Kidney glomerular epithelial cell (primary cell): ENCODE measurements at places on chromosomes 13 and 19.

- DNase-seq, result no peak
Observed at GRCh38 chr13:28621449-28621848, 37.5 kb upstream of the POMP start.

GRCh38 chr13:32736648-32737047, 150.4 kb downstream of the PDS5B start:
- DNase-seq, result no peak

DNA sequence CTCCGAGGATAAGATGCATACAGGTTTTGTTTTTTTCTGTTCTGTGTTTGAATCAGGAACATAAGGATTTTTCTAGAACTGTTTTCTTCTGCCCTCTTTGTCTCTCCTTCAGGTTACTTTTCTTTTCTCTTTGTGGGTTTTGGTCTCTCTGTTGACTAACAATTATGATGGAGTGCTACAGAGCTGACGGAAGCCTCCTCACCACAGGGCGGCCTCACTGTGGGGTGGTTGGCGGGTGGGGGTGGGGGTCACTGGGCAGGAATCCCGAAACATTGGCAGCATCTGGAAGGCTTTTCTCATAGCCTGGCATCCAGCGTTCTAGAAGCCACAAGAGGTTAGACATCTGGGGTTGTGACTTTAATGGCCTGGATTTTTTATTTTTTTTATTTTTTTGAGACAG, 12.0 kb upstream of the MATK start:
- no peak for DNase-seq

- DNase-seq, result no peak
Observed at GRCh38 chr13:21060338-21061028, 903 bp downstream of the LATS2 start.

GRCh38 chr13:20969182-20969581, 66.6 kb upstream of the XPO4 start:
- peak; percentile 10 for DNase-seq

DNA sequence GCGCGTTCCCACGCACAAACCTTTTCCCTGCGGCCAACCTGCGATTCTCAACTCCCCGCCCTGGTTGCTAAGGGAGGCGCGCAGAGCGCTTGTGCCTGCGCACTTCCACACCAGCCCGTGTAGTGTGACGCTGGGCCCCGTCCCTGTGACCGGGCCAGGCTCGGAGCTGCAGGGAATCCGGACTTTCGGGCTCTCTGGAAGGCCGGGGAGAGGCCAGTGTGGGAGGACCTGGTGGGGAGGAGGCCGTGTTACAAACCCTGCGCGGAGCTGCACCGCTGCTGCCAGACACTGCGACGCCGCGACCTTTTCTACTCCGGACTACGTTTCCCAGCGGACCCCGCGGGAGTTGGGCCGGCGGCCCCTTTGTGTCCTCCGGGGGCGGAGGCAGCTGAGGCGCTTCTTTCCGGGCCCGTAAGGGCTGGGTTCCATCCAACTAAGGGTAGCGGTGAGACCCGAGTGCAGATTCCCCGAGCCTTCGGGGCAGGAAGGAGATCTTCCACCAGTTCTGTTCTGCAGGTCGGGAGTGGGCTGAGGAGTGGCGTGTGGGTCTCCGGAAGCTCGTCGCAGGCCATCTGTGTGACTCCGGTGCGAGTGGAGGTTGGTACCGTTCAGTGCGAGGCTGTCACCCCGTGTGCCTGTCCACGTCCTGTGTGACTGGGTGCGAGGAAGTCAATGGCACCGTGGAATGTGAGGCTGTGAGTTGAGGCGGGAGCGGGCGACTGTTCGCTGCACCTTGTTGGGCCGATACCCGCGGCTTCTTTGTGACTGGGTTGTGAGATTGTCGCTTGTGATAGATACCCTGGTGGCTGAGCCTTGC, at the start of gene ZNF570:
ZNF570 (plus strand) TSS at position 396 of the 817 bp plus-strand sequence. CDS start 999 bp downstream, outside the sequence.
- peak; percentile 75 for DNase-seq

GRCh38 chr19:51333836-51334460, 8.0 kb downstream of the VSIG10L start:
- DNase-seq, result no peak

DNA sequence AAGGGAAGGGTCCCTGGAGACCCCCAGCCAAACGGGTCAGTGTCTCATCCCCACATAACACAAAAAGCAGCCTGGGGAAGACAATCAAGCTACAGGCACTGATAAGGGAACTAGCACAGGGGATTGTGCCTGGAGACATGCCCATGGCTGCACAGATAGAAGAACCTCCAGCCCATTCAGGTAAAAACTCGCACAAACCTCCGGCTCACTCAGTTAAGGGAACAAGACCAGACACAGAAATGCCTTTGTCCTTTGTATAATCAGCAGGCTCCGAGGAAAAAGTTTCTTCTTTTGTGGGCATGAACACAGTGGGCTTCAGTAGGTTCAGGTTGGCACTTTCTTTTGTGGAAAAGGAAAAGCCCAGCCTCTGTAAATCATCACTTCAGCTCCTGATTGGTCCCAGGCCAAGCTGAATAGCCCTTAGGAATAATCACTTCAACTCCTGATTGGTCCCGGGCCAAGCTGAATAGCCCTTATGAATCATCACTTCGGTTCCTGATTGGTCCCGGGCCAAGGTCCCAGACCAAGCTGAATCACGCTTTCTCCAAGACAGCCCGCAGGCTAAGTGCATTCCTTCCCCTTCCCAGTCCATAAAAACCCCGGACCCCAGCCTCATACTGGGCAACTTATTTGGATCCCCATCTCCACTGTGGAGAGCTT, 5.0 kb upstream of the ZNF230 start:
- no peak for DNase-seq

DNA sequence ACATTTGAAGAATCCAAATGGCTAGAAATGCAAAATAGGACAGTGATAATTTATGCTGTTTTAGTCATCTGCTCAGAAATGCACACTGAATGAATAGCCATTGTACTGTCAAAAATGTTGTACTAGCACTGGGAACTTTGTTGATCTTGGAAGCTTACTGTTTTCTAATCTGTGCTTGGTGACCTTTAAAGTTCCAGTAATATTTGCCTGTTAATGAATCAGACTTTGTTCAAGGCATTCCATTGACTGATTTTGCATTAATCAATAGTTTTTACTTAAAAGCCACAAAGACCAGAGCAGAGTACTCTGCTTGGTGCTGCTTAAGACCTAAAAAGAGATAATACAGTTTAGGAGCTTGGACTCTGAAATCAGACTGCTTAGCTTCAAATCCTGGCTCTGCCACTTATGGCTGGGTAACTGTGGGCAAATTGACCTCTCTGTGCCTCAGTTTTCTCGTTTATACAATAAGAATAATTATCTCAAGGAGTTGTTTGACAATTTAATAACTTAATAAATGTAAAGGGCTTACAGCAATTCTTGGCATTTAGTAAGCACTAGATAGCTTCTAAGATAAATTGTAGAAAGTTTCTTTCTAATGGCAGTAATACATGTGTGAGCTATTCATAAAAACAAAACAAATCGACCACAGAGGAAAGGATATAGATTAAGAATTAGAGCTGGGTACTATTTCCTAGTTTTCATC, 4.6 kb upstream of the SLAIN1 start:
- DNase-seq, result no peak

GRCh38 chr13:112639521-112639920, 50.3 kb upstream of the ATP11A start:
- no peak for DNase-seq

GRCh38 chr13:88031980-88032559, 360.9 kb downstream of the SLITRK5 start:
- peak; percentile 57 for DNase-seq

DNA sequence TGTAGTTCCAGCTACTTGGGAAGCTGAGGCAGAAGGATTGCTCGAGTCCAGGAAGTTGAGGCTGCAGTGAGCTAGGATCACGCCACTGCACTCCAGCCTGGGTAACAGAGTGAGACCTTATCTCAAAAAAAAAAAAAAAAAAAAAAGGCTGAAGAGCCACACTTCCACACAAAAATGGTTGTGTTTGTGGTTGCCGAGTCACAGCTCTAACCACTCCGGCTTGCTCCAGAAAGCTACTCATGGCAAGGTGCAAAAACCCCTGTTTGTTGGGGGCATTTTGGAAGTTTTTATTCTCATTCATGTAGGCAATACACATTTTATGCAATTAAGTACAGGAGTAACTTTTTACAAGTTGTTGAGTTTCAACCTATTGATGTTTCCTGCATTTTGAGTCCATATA, 93.5 kb downstream of the INSR start:
- no peak for DNase-seq

DNA sequence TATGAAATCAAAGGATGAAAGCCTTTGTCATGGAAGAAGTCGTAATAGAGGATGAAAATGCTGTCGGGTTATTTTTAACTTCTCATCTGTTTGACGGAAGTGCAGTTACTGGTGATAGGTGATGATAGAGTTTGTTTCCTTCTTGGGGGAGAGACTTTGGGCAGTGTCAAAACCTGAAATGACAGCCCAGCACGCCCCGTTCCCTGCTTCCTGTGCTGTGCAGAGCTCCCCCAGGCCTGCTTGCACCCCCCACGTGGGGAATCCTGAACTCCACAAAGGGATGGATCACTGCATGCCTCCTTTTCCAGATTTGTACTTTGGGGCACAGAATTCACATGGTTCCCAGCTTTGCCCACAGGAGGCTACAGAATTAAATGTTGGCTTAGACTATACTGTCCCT, 102.7 kb downstream of the ATP11A start:
- DNase-seq, result no peak

GRCh38 chr19:34432797-34433196, 4.6 kb downstream of the UBA2 start:
- DNase-seq, result no peak

- DNase-seq, result no peak
Observed at GRCh38 chr19:4557144-4557970, 2.1 kb downstream of the SEMA6B start.

DNA sequence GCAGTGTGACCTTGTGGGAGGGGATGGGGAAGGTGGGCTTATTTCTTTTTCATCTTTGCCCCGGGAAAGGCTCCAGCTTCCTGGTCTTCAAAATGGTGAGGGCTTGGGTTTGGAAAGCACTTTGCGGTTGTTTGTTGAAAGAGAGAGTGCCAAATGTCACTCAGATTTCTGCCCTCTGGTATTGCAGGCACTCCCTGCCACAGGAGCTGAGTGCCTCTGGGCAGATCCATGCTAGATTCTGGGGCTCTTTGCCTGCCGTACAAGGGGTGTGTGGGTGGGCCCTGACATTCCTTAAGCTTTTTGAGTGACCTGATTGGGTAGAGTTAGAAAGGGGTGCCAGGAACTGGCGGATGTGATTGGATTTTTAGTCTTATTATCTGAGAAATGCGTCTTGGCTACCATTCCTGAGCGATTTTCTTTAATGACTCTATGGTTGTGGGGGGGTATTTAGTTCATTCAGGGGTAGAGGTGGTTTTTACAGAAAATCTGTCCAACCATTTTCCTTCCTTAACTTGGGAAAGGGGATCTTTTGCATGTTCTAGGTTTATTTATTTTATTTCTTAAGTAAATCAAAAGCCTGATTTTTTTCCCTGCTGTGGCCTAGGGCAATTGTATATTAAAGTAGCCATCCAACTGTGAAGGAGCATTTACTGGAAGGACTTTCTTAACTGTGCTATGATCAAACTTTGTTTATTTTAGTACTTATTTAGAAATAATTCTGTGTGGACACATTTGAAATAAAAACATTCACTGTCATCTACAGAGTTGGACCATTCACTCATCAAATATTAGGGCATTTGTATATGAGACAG, 3.2 kb downstream of the ARHGAP35 start:
- peak; percentile 42 for DNase-seq

- no peak for DNase-seq
Observed at GRCh38 chr19:23406091-23406490, 10.8 kb upstream of the ZNF91 start.

DNA sequence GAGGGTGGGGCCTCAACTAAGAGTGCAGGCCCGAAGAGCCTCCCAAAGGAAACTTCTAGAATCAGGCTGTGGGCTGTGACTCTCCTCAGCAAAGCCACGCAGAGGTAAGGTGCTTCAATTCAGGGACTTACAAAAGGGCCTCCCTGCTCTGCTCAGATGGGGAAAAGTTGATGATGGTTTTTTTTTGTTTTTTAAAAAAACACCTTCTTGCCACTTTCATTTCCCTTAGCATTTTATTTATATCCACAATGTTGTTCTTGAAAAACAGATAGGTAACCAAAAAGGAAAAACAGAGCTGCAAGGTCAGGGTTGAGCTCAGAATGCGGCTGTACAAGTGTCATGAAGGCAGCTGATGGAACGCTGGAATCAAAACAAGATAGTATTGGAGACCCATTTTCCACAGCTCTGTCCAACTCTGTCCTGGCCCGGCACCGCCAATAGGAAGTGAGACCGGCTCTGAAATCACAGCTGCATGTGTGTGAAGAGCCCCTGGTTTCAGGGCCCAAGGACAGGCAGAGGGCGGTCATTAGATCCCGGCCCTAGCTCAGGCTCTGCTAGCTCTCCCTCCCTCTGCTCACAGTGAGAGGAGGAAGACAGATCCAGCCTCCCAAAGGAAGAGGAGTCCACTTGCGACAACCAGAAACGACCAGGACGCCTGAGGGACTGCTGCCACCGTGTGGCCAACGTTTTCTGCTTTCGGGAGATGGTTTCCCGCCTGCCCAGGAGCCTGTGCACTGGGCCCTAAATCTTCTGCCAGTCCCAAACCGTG, 58.3 kb downstream of the KLF2 start:
- peak; percentile 51 for DNase-seq

- DNase-seq, result no peak
Observed at GRCh38 chr19:10195199-10195519, 406 bp upstream of the DNMT1 start.

DNA sequence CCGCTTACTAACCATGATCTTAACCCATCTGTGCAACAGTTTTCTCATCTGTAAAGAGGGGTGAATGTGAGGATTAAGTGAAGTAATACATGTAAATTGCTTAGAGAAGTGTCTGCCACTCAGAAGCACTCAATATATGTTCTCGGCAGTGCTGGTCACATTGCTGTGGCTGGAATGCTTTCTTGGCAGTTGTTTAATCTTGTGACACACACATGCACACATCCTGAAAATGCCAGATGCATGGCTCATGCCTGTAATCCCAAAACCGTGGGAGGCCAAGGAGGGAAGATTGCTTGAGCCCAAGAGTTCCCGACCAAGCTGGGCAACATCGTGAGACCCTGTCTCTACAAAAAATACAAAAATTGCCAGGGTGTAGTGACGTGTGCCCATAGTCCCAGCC, 4.9 kb upstream of the DMKN start:
- peak; percentile 25 for DNase-seq

- no peak for DNase-seq
Observed at GRCh38 chr13:104657196-104657595, 1591.0 kb upstream of the SLC10A2 start.
